ENCODE measurements at places on chromosomes 7 and 10. TPM values are rescaled to one million over a fixed set of nuclear protein-coding genes. Genes with fewer than 3 reads are reported as not detected.

The ZNF722 gene
- polyA plus RNA-seq: not detected

GRCh38 chr10:49611166-49611815, 1.2 kb downstream of the SLC18A3 start:
- DNase-seq: no peak

- DNase-seq: no peak
Observed at GRCh38 chr7:2640846-2641316, 9.1 kb downstream of the TTYH3 start.

DNA sequence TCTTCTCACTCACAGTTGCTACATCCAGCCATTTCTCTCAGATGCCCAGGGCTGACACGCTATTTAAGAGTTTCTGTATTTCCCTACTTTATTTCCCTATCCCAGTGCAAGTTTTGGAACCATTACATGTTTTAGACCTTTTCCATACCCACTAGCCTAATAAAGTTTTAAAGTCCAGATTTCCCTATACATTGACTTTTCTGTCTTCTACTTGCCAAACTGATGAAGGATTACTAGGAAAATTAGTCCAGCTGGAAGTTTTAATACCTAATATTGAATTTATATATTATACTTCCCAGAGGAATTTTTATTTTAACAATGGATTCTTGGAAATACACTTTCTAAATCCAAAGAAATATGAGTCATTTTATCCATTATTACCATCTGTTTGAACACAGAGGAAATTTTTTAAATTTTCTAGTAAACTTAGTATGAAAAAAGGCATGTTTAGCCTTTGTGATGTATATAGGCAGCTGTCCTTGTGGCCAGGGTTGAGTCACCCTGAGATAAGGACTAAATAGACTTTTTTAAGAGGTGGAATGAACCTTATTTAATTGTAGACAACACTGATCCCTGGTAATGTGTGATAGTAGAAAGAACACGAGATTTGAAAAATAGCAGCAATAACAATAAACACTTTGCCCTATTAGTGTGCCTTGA, 205.0 kb downstream of the TFEC start:
- peak; percentile 80 for DNase-seq

- DNase-seq: no peak
Observed at GRCh38 chr7:13282377-13282980, 595.0 kb downstream of the ARL4A start.

DNA sequence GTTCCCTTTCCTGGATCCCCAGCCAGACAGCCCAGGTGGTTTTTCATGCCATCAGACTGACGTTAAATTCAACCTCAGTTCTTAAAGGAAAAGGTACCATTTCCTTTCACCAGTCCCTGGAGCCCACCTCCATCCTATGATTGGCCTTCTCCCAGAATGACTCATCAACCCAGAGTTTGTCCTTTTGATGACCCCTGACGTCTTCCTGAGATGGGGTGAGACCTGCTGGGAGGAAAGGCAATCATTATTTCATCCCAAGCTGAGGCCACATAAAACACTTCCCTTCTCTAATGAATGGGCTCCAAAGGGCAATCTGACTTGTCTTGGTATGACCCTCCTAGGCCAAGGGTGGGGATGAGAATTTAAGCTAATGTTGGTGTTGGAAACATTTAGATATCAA, 750.7 kb downstream of the SUGCT start:
- DNase-seq: peak; percentile 24

The GIMAP5 gene
- 10.6 TPM for polyA plus RNA-seq

GRCh38 chr7:1246871-1247526, 14.3 kb downstream of the UNCX start:
- DNase-seq: no peak

DNA sequence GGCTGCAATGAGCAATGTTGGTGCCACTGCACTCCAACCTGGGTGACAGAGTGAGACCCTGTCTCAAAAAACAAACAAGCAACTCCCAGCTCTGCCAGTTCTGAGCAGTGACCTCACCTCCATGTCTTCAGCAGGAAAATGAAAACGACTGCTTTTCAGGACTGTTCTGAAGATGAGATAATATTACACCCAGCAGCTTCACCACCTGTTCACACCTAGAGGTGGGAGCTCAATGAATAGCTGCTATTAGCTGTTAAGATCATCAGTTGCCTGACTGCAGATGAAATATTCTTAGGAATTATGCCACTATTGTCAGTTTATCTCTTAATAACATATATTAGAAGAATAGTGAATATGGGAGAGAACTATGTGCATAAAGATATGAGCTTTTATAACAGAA, 48.4 kb upstream of the CYTH3 start:
- no peak for DNase-seq

DNA sequence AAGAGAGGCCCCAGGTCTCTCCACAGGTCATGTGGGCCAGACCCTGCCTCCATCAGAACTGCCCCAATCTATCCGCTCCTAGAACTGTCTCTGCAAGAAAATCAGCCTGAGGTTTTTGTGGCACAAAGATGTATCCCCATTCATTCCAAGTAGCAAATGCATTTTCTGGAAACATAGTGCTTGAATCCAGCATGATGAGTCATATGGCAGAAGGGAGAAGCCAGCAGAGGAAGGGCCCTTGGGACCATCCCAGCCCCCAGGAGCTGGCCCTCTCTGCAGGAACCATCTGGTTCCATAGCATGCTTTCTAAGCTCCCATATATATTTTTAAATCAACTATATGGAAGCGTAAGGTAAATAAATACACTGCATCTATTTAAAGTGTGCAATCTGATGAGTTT, 563.2 kb downstream of the GALNT17 start:
- DNase-seq: peak; percentile 27

- no peak for DNase-seq
Observed at GRCh38 chr7:50339990-50340500, 35.5 kb downstream of the IKZF1 start.

DNA sequence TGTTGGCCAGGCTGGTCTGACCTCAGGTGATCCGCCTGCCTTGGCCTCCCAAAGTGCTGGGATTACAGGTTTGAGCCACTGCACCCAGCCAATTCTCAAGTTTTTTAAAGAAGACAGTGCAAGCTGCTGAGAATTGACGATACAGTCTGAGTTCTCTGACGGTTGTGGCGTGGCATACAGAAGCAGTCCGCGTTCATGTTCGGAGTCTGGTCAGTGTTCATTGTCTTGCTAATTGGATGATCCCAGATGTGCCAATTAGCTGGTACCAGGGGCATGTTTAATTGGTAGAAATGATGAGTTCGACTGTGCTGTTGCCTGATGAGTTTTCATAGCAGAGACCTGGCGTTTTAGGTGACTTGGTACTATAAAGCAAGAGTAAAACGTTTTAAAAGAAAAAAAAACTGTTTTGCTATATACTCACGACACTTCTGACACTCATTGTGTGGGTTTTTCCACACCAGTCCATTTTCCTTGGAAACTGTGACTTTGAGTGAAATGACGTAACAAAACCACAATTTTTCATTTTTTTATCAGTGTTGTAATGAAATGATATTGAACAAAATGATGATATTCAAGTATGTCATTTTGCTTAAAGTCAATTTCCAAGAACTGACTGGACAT, 32.3 kb downstream of the CAMK1D start:
- no peak for DNase-seq

DNA sequence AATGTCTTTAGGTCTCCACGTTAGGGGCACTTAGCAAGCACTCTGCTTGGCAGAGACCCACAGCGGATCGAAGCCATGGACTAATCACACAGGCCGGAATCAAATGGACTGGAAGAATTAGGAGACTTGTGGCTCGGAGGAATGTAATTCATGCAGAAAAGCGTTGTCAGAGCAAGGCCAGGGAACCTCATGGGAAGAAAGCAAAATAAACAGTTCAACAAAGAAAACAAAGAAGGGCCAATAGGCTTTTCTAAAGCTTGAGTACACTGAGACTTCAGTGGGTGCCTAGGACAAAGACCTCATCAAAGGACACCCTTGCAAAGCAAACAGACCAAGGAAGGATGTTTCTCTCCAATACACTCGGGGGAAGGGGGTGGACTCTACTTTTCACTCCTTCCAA, 171.1 kb downstream of the GLI3 start:
- DNase-seq: no peak

The SPOCK2 gene
- 2.6 TPM for polyA plus RNA-seq

DNA sequence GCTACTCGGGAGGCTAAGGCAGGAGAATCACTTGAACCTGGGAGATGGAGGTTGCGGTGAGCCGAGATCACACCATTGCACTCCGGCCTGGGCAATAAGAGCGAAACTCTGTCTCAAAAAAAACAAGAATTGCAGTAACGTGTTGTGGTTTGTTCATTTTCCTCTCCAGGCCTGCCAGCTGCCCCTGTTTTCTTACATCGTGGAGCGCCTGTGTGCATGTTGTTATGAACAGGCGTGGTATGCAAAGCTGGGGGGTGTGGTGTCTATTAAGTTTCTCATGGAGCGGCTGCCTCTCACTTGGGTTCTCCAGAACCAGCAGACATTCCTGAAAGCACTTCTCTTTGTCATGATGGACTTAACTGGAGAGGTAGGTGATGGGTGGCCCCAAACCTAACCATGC, 52.1 kb downstream of the TRRAP start:
- DNase-seq: no peak

Measured in muscle of back (tissue), 13 donors.